ENCODE measurements at places on chromosomes 12 and 14.

- no peak for DNase-seq
Measured at GRCh38 chr12:125070112-125070511, 4.9 kb downstream of the AACS start.

DNA sequence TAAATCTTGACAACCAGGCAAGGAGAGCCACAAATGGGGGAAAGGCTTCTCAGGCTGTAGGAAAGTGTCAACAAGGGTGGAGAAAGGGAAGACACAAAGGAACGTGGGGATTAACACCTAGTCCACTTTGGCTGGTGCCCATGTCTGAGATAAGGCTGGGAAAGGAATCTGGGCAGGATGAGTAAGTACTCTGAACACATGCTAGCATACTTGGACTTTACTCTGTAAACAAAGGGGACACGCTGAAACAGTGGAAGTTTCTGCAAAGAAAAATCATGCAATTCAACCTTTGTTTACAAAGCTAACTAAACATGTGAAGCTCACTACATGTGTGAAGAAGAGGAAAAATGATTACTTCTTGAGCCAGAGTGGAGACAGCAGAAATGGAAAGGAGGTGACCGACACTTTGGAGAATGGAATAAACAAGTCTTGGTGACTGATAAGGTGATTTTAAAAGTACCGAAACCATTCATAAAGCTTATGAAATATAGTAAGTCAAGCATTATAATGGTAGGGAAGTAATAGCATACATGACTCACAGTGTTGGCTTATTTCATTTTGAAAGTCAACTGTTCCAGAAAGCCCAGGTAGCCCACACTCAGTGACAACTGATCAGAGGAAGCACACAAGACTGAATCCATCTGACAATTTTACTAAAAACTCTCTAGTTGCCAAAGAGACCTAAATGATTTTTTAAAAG lies 13.2 kb downstream of the CPNE8 start:
- DNase-seq, result peak; percentile 20

DNA sequence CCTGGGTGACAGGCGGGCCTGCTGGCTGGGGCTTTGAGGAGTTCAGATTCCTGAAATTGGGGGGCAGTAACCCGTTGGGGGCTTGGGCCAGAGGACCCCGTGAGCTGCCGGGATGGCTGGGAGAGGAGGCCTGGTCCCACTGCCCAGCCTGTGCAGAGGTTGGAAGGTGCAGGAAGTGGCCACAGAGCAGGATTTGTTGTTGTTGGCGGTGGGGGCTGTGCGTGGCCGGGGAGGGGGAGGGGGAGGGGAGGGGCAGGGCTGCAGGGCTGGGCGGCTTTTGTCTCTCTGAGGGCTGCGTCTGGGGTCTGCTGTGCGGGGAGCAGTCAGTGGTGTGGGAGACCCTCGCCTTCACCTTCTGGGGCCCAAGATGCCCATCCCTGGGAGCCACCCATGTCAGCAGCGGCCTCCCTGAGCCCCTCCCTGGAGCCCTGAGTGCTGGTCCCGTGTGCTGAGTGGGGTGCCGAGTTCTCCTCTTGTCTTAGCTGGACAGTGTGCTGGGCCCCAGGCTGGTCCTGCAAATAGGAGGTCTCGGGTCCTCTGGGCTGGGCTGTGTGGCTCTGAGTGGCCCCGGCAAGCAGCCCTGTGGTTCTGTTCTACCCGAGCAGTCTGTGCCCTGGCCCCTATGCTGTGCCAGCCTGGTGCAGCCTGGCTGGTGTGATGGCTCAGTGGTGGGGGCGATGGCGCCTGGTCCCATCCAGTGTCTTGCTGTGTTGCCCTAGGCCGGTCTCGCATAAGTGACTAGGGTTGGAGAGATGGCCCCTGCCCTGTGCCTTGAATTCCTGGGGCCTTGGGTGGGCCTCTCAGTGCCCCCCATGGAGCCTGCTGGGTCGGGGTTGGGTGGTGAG lies 10.3 kb downstream of the KIF26A start:
- no peak for DNase-seq

GRCh38 chr14:28755198-28755815 lies 11.3 kb upstream of the FOXG1 start:
- DNase-seq, result no peak

GRCh38 chr12:27951898-27952297 lies 20.6 kb downstream of the PTHLH start:
- no peak for DNase-seq

- no peak for DNase-seq
Measured at GRCh38 chr12:26749781-26750180, 83.2 kb downstream of the ITPR2 start.

DNA sequence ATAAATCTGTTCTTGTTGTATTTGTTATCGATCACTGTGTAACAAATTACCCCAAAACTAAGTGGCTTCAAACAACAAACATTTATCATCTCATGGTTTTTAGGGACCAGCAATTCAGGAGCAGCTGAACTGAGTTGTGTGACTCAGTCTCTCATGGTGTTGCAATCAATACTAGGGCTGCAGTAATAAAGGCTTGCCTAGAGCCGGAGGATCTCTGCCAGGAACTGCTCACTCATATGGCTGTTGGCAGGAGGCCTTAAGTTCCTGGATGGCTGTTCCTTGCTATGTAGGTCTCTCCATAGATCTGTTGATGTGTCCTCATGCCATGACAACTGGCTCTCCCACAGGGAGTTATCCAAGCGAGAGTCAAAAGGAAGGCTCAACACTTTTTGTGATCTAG lies 3.8 kb upstream of the PSMC6 start:
- peak; percentile 93 for DNase-seq

GRCh38 chr12:59115526-59115925 lies 195.2 kb upstream of the LRIG3 start:
- DNase-seq, result peak; percentile 70

DNA sequence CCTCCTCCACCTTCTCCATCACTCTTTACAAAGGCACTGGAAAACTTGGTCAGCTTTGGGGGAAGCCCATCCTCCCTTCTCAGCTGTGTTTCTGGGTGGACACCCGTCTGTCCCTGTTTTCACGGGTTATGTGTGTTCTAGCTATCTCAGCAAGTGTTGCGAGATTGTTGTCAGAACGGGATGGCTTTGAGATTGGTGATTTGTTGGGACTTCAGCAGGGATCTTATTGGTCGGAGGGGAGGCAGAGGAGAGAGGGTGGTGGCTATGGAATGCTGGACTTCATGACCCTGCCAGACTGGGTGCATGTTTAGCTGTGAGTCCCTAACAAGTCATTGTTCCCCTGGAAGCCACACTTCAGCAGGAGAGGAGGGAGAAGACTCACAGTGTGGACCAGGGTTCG lies 2.1 kb downstream of the USP5 start:
- no peak for DNase-seq

DNA sequence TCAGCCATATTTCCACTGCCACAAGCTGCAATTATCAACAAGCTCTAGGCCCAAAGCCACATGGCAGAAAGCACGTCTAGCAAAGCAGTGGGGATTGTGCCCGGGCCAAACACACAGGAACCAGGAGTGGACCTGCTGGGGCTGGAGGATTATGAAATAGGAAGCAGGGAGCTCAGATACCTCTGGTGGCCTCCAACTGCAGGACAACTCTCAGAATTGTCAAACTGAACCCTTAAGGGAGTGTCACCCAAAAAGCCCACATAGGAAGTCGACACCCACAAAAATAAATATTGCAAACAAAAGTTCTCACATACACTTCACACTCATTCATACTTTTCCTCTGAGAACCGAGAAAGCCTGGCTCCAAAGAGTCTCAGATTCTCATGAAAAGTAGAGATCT lies 26.1 kb downstream of the KCTD10 start:
- DNase-seq, result no peak

DNA sequence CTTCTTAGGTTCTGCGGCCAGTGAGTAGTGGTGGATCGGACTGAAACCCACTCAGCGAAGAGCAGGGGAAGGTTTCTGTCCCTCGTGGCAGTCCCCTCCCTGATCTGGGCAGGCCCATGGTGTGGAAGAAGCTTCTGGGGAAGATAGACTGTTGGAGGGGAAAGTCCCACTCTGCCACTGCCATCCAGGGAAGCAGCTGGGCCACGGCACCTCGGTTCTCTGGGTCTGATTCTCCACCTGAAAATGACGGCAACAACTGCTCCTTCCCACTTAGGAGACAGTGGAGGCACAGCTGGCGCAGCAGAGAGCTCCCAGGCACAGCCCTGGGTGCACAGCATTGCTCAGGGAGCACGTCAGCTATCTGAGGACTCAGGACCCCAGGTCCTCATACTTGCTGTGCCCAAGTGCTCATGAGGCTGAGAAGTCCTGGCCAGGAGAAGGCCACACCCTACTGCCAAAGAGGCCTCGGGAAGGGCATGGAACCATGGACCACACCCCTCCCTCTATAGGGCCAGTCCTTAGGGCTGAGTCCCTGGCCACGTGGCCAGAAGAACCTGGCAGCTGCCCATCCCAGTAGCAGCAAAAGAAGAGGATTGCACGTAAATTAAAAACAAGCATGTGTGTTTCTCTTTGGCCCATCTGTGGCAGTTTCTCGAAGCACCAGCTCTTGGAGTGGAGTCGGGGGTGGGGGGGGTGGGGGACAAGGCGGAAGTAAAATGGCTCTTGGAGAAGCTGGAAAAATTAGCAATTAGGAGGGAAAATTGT lies 85.3 kb upstream of the BCL11B start:
- no peak for DNase-seq

DNA sequence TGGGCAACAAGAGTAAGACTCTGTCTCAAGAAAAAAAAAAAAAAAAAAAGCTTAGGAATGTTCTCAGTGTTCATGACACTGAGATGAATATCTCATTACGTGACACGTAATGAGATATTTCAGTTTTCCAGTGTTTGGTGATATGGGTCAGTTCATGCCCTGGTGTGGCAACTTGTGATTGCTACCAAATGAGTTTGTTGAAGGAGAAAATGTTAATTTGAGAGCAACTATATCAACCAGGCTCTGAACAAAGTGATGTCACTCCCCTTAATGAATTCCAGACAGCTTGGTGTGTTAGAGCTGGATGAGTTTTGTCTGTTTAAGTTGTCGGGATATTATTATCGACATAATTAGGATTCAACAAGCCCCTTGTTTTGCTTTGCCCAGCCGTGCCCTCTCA lies 211.7 kb downstream of the DPF3 start:
- peak; percentile 77 for DNase-seq

- DNase-seq, result peak; percentile 83
Measured at GRCh38 chr12:13278249-13278787, 81.8 kb downstream of the EMP1 start.

GRCh38 chr12:6960593-6961277 lies 9.6 kb downstream of the PTPN6 start:
- DNase-seq, result peak; percentile 17

- peak; percentile 34 for DNase-seq
Measured at GRCh38 chr14:104149617-104150135, 11.3 kb downstream of the KIF26A start.

GRCh38 chr12:20963303-20963702 lies 152.8 kb downstream of the SLCO1B3 start:
- no peak for DNase-seq

- no peak for DNase-seq
Measured at GRCh38 chr12:22105542-22105941, 59.5 kb downstream of the CMAS start.

GRCh38 chr14:68753690-68754089 lies 39.2 kb downstream of the ZFP36L1 start:
- peak; percentile 41 for DNase-seq

Measured in AG08395 (cell line).